Activated CD4-positive, alpha-beta T cell treated with anti-CD3 and anti-CD28 coated beads, Interleukin-2, amount 50 U/mL, for 24 hours (primary cell): ENCODE measurements at places on chromosomes 12 and 14.

GRCh38 chr14:75597149-75597548 lies 18.7 kb downstream of the FLVCR2 start:
- no peak for DNase-seq

DNA sequence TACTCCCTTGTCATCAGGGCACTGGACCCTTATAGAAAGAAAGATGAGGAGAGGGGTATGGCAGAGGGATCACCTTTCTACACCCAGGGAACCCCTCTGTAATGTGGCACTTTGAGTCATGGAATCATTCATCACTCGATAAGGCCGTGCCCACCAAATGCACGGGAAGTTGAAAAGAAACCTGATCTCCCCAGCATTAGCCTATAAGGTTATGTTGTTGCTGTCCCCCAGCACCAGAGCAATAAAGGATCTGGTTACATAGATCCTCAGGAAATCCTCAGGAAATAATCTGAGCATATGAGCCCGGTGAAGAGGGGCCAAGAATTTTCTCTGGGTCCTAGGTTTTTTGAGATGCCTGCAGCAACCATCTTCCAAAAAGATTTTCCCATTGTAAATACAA lies 148.8 kb upstream of the CRY1 start:
- no peak for DNase-seq

GRCh38 chr12:1852076-1852475 lies 31.7 kb downstream of the LRTM2 start:
- no peak for DNase-seq

GRCh38 chr14:89371585-89372511 lies 45.2 kb downstream of the FOXN3 start:
- DNase-seq = no peak

- DNase-seq = no peak
Observed at GRCh38 chr12:64950711-64951298, 126.4 kb downstream of the TBC1D30 start.

- no peak for DNase-seq
Observed at GRCh38 chr12:54465857-54466523, 7.4 kb downstream of the GTSF1 start.

- DNase-seq = no peak
Observed at GRCh38 chr12:76641073-76641472, 81.5 kb upstream of the OSBPL8 start.

DNA sequence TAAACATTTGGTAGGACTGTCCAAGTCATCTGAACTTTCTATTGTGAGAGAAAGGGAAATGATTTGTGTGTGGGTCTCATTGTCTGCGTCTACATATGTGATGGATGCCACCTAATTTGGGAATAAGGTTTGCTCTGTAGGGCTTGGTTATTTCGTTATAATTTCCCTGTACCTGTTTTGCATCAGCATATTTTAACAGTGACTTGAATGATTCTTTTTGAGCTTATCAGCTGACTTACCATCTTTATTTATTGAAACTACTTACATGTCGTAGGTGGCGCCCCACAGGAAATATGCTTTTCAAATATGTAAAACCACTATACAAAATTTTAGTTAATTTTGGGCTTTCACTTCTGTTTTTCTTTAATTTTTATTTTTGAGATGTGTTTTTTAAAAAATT lies 56.5 kb upstream of the BCAT1 start:
- no peak for DNase-seq

GRCh38 chr12:75754698-75755097 lies 243.3 kb upstream of the KRR1 start:
- DNase-seq = no peak

GRCh38 chr12:107519906-107520859 lies 165.4 kb upstream of the PWP1 start:
- no peak for DNase-seq

- no peak for DNase-seq
Observed at GRCh38 chr12:31508436-31509150, 82.3 kb downstream of the DENND5B start.

DNA sequence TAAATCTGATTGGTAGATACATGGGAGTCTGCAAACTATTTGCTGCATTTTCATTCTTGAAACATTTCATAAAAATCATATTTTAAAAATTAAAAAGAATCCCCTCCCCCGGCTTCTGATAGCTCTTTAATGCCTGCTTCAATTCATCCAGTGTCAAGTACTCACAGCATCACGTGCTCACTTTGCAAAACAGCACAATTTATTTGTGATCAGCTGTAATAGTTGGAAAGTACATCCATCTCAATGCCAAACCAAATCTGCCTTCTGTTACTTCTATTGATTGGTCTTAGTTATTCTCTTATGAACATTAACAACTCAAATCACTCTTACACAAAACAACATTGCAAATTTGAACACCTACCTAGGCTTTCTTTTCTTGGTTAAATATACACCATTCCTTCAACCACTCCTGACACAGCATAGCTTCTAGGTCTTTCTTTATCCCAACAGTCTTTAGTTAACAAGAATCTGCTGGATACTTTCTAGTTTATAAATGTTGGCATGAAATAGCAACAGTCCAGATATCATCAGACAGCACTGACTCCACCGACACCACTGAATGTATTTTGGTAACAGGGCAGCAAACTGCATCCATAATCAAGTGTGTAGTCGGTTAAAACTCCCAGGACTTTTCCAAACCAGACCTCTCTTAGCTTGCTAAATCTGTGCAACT lies 58.0 kb downstream of the PARP11 start:
- DNase-seq = no peak

- DNase-seq = no peak
Observed at GRCh38 chr12:73452672-73453469, 1084.8 kb upstream of the ATXN7L3B start.

DNA sequence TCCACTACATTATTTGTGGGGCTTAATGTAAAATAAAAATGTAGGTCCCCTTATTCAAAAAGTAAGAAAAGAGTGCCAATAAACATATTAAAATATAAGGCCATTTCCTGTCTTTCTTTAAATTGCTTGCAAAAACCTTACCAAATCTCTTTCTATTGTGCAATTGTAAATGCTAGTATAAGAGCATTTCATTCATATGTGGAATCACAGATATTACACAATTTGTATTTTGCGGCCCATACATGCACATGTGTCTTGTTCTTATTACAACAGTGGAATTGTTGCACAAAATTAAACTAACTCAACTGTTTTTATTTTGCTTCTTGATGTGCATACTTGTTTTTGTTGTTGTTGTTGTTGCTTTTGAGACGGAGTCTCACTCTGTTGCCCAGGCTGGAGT lies 20.1 kb upstream of the CRADD start:
- no peak for DNase-seq

- DNase-seq = no peak
Observed at GRCh38 chr12:27261866-27262265, 17.8 kb downstream of the STK38L start.

DNA sequence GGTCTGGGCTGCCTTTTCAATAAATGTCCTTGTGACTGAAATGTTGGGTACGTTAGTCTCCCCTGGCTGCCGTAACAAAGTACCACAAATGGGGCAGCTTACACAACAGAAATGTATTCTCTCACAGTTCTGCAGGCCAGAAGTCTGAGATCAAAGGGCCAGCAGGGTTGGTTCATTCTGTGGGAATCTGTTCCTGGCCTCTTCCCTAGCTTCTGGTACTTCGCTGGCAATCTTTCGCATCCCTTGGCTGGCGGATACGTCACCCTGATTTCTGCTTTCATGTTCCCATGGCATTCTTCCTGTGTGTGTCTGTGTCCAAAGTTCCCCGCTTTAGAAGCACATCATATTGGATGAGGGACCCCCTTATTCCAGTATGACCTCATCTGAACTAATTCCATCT lies 95.8 kb upstream of the NCOR2 start:
- DNase-seq = no peak

GRCh38 chr14:51525739-51526138 lies 126.0 kb upstream of the FRMD6 start:
- no peak for DNase-seq

DNA sequence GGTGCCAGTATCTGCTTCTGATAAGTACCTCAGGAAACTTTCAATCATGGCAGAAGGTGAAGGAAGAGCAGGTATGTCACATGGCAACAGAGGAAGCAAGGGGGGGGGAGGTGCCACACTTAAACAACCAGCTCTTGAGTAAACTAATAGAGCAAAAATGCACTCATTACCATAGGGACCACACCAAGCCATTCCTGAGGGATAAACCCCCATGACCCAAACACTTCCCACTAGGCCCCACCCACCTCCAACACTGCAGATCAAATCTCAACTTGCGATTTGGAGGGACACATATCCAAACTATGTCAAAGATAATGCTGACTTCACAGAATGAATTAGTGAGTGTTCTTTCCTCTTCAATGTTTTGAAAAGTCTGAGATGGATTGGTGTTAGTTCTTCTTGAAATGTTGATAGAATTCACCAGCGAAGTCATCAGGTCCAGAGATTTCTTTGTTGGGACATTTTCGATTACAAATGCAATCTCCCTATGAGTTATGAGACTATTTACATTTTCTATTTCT lies 16.6 kb downstream of the TFCP2 start:
- no peak for DNase-seq

DNA sequence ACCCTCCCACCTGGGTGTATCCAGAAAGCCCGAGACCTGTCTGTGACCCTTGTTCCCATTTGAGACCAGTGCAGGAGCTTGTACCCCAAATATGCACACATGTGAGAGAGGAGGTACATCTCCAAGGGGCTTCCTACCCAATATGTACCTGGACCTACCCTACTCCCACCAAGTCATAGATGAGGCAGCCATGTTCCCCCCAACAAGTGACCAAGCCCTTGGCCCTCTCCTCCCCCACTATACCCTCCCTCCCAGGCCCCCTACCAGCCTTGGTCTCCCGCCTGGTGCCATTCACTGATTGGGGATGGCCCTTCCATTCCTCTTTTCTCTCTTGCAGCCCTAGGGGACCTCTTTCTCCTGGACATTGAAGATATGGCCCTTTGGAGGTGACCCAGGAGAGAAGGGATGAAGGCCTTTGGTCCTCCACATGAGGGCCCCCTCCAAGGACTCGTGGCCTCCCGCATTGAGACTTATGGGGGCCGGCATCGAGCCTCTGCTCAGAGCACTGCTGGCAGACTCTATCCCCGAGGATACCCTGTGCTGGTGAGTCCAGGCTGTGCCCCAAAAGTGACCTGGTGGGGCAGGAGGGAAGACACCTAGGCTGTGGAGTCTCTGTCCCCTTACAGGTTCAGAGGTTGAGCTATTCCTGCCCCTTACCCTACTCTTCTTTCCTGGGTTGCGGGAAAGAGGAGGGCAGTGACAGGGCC lies 1.5 kb downstream of the PLEKHG6 start:
- DNase-seq = no peak

- DNase-seq = no peak
Observed at GRCh38 chr14:24954037-24954699, 95.8 kb downstream of the STXBP6 start.

- DNase-seq = no peak
Observed at GRCh38 chr12:2754208-2754607, 40.6 kb upstream of the FKBP4 start.

GRCh38 chr12:74586251-74586650 lies 48.6 kb downstream of the ATXN7L3B start:
- no peak for DNase-seq

- DNase-seq = no peak
Observed at GRCh38 chr14:50813544-50813863, 17.5 kb downstream of the NIN start.

- no peak for DNase-seq
Observed at GRCh38 chr14:22748206-22748605, 18.3 kb upstream of the OXA1L start.

DNA sequence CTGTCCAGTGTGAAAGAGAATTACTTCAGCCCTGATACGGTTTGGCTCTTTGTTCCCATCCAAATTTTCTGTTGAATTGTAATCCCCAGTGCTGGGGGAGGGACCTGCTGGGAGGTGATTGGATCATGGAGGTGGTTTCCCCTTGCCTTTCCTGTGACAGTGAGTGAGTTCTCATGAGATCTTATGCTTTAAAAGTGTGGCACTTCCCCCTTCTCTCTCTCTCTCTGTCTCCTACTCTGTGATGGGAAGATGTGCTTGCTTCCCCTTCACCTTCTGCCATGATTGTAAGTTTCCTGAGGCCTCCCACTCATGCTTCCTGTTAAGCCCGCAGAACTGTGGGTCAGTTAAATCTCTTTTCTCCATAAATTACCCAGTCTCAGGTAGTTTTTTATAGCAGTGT lies 5.5 kb upstream of the SLC15A5 start:
- DNase-seq = no peak

- no peak for DNase-seq
Observed at GRCh38 chr12:66269757-66270383, 32.4 kb upstream of the HELB start.

DNA sequence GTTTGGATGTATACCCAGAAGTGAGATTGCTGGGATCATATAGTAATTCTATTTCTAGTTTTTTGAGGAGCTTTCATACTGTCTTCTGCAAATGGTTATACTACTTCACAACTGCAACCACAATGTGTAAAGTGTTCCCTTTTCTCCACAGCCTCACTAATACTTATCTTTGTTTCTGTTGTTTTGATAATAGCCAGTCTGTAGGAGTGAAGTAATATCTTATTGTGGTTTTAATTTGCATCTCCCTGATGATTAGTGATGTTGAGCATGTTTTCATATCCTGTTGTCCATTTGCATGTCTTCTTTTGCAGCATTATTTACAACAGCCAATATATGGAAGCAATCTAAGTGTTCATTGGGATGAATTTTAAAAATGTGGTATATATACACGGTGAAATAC lies 29.9 kb downstream of the GABARAPL1 start:
- no peak for DNase-seq

- no peak for DNase-seq
Observed at GRCh38 chr12:5516371-5517241, 84.7 kb downstream of the NTF3 start.

- no peak for DNase-seq
Observed at GRCh38 chr12:51082561-51083125, 753 bp downstream of the CSRNP2 start.

GRCh38 chr12:56129206-56129941 lies 1.3 kb downstream of the ESYT1 start:
- DNase-seq = no peak

GRCh38 chr12:127238107-127238506 lies 1028.9 kb upstream of the TMEM132C start:
- no peak for DNase-seq

DNA sequence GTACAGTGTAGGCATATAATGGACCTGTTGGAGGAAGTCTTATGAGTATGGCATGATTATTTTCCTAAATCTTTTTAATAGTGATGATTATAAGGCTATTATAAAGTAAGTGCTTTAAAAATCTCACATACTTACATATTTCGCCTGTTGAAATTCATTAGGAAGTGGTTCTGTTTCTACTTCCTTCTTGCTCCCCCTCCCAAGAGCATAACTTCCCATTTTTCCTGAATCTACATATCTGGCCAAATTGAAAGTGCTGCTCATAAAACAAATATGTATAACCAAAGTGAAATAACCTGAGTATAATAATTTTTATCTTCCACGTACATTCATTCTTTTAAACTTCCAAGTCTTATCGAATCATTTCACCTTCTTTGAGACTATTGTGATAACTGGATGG lies 455.6 kb upstream of the SEL1L start:
- no peak for DNase-seq

- no peak for DNase-seq
Observed at GRCh38 chr12:42679466-42679865, 89.9 kb upstream of the PRICKLE1 start.

GRCh38 chr12:104480826-104481440 lies 24.2 kb downstream of the CHST11 start:
- DNase-seq = no peak
